ENCODE measurements at places on chromosomes 5 and 9. TPM values are rescaled to one million over a fixed set of nuclear protein-coding genes. Genes with fewer than 3 reads are reported as not detected.

GRCh38 chr9:86281593-86282076 is 703 bp downstream of the ISCA1 start:
- peak; percentile 42 for DNase-seq

DNA sequence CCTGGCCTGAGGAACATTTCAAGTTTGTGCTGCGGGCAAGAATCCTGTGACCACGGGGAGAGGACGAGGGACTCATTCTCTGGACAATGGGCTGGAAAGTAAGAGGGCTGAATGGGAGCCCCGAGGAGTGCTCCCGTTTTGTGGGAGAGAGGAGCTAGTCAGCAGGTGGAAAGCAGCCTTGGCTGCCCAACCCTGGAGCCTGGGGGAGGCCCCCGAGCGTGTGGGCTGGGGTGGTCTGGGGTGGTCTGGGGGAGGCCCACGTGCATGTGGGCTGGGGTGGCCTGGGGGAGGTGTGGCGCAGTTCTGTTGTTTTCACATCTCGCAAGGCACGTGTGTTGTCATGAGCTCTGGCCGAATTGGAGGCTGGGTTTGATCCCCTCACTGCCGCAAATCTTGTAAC is 27.5 kb downstream of the EHMT1 start:
- no peak for DNase-seq

DNA sequence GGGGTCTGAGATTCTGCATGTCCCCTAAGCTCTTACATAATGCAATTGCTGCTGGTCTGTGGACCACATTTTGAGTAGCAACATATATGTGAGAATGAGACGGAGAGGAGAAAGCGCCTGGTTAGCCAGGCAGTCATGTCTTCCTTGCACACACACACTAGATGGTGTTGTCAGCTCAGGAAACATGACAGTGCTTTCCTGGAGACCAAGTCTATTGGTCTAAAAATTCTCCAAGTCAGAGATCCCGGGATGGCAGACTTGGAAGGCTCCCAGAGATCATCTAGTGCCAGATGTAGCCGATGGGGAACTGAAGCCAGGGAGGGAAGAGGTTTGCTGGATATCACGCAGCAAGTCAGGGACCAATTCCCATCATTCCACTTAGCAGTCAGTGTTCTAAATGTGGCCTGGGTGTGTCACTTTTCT is 53.4 kb downstream of the GALNT12 start:
- peak; percentile 78 for DNase-seq

DNA sequence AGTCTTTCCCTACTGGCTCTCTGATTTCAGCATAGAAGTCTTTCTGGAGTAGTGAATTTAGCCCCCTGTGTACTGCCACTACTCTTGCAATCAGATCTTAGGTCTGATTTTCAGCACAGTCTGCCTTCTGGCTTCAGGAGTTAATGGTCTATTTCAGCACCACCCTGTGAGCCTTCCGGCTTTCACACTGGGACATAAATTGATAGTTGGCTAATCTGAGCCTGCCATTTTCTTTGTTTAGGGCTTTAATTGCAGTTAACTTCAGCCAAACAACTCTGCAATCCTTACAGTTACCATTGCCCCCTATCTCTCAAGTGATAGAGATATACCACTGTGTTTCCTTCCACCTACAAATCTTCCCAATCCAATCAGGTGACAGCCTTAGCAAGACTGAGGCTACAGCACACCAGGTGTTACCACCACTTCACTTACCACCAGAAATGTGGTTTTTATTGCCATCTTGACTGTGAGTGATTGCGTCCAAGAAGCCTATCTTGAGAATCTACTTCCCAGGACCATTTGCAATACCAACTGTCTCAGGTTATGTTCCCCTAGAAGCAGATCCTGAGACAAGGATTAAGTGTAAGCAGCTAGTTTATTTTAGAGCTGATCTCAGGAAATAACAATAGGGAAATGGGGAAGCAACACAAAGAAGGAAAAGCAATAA is 51.9 kb upstream of the NEK6 start:
- DNase-seq = no peak

GRCh38 chr5:150525163-150525562 is 17.2 kb downstream of the NDST1 start:
- no peak for DNase-seq

- DNase-seq = no peak
These were observed 38.2 kb downstream of the DNAJC21 start for GRCh38 chr5:34967540-34967939.

- no peak for DNase-seq
These were observed 159.8 kb downstream of the COL23A1 start for GRCh38 chr5:178430186-178431062.

GRCh38 chr9:105114964-105115728 is 129.3 kb upstream of the SLC44A1 start:
- DNase-seq = peak; percentile 37

DNA sequence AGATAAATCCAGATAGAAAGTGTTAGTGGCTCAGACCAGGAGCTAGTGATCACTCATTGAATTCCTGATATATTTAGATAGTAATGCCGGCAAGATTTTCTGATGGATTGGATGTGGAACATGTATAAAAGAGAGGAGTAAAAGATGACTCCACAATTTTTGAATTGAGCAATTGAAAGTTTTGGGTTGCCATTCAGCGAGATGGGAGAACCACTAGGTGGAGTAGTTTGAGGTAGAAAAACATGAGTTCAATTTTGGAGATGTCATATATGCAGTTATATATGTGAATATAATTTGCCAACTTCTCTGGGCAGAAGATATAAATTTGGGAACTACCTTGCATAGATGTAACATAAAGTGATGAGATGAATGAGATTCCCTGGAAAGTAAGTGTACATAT is 502.5 kb upstream of the SEMA6A start:
- DNase-seq = peak; percentile 18

DNA sequence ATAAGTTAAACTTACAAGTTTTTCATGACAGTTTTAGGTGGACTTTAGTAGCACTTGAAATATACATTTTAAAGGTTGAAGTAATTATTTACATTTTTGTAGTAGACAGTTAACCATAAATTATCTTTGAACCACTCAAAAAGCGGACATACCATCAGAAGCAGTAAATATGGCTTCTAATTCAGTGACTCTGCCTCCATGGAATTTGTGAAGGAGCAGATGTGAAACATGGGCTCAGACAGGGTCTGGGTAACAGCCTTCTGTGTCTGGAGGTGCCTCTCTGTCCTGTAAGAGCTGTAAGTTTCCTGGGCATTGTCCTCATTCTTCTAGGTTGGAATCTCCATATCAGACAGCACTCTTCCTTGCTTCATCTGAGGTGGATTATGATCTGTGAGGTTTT is 12.4 kb downstream of the RLN2 start:
- DNase-seq = peak; percentile 65

- DNase-seq = peak; percentile 67
These were observed 188.8 kb downstream of the COMMD10 start for GRCh38 chr5:116273448-116274242.

- peak; percentile 68 for DNase-seq
These were observed 223.2 kb downstream of the PCSK1 start for GRCh38 chr5:96209829-96210228.

DNA sequence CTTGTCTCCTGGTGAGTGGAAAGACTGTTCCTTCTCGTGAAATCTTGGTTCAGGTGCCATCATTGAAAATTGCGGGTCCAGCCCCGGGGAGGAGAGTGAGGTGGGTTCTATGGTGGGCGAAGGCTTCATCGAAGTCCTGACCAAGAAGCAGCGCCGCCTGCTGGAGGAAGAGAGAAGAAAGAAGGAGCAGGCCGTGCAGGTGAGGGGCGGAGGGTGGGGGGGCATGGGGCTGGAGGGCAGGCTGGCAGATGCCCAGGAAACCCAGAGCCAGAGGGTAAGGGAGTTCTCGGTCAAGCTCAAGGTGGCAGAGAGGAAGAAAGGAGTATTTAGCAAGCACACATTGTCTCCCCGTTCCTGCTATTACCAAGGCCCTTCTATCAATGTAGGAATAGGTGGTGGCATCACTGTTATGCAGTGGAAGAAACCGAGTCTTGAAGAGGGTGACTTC is 24.3 kb upstream of the POMT1 start:
- DNase-seq = peak; percentile 17

DNA sequence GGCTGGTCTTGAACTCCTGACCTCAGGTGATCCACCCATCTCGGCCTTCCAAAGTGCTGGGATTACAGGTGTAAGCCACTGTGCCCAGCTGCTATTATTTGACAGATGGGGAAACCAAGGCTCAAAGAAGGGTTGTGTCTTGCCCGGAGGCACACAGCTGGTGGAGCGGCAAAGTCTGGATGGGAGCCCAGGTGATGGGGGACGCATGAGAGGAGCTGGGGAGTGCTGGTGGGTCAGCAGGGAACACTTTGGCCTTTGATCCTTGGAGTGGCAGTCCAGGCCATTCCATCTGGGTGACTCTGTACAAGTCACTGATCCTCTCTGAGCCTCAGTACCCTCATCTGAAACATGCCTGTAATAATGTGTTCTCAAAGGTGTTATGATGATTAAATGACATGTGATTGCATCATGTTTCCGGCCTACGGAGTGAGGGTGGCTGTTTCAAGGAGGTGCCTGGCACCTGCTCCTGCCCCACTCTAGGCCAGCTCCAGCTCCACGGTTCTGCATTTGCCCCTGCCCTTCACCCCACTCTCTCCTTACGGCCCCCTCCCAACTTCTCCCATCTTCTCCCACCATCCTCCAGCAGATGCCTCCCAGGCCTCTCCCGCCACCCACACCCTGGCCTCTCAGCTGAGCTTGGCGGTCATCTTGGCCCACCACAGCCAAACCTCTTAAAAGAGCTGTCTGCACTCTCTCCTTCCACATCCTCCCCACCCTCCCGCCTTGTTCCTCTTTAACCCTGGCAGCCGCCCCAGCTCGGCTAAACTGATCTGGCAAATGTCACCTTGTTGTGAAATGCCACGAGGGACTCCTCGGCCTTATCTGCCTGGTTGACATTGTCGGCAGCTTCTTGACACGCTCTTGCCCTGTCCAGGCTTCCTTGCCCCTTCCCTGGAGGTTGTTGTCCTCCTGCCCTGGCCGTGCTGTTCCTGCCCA is 5.5 kb upstream of the DBN1 start:
- peak; percentile 55 for DNase-seq

DNA sequence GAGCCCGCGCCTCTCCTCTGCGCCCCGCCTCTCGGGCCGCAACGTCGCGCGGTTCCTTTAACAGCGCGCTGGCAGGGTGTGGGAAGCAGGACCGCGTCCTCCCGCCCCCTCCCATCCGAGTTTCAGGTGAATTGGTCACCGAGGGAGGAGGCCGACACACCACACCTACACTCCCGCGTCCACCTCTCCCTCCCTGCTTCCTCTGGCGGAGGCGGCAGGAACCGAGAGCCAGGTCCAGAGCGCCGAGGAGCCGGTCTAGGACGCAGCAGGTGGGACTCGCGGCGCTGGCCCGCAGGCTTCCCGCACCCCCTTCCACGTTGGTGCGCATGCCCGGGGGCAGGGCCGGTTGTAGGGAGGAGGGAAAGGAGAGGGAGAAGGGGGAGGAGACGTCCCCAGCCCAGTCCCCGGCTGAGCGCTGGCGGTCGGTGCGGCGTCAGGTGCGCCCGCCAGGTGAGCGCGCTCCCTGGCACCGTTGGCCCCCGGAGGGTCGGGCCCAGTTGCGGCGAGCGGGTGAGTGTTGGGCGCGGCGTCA is at the start of gene OCLN:
Gene OCLN (plus strand): TSS at position 400 of the 532 bp plus-strand sequence. CDS start 11,455 bp downstream, outside the sequence.
- peak; percentile 30 for DNase-seq

DNA sequence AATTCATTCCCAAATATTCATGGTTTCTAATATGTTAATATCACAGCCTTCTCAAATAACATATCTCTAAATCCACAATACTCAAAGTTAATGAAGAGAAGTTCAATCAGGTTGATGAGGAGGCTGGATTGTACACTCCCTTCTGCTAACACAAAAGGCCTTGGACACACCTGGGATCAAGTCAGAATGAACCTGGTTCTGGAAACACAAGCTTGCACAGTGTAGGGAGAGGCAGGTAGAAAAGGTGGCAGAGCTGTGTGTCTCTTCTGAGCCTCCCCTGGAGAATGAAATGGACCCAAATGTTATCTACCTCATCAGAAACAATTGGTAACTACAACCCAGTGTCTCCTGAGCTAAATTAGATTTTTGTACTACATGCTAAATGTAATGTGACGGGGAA is 40.7 kb upstream of the FBP1 start:
- DNase-seq = no peak

SETX gene
- 31.5 TPM for polyA plus RNA-seq

CTSL gene
- polyA plus RNA-seq = 487 TPM

TMOD1 gene
- polyA plus RNA-seq = 3.6 TPM

SLC36A3 gene
- not detected for polyA plus RNA-seq

All from fibroblast of lung (primary cell).